ENCODE measurements at places on chromosomes 5 and 9.

- no peak for DNase-seq
These were observed 44.4 kb downstream of the TNFAIP8 start for GRCh38 chr5:119400245-119400644.

GRCh38 chr5:158392753-158393152, 533.8 kb upstream of the CLINT1 start:
- no peak for DNase-seq

GRCh38 chr5:87069974-87070608, 197.6 kb upstream of the RASA1 start:
- DNase-seq, result no peak

GRCh38 chr9:6495466-6495865, 82.5 kb downstream of the UHRF2 start:
- DNase-seq, result no peak

DNA sequence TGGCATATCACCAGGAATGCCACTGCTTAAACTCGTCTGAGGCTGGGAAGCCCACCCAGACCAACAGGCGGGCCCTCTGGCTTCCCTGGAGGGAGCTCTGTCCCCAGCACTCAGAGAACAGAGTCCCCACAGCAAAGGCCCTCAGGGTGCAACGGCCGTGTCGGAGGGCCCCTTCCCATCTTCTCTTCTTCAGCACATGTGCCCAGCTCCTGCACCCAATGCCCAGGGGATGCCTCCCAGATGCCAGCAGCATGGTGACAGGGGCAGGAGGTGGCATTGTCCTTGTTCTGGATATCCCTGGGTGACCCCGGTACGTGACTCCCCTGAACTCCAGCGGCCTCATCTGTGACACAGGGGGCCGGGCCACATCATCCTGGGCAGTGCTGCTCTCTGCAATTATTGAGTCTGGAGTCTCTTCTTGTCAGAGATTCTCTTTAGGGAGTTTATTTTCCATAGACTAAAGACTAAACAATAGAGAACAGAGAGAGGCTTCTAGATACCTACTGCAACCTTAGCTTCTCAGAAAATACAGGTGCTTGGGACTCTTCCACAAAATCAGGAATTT, 13.6 kb upstream of the OLFM1 start:
- DNase-seq, result no peak

DNA sequence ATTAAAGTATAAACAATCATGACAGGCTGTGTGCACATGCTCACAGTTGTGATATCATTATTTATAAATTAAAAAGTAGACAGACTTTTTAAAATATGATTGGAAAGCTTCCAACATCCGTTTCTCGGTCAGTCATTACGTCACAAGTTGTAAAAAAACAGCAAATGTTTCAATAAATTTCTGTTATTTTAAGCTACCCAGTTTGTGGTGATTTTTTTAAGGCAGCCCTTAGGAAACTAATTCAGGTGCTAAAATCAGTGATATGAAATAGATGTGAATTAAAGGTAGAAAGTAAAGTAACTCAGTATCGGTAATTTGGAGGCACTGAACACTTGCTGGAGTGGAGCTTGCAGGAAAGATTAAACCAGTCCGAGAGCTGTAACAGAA, 1.2 kb downstream of the CCNH start:
- DNase-seq, result no peak

DNA sequence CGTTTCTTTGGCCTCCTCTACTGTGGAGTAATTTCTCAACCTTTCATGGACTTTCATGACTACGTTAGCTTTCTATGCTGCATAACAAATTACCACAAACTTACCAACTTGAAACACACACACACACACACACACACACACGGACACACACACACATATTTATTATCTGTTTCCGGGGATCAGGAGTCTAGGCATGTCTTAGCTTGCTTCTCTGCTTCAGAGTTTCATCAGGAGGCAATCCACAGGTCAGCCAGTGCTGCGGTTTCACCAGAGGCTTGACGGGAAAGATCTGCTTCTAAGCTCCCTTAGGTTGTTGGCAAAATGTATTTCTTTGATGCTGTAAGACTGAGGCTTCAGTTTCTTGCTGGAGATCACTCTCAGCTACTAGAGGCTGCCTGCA, 59.0 kb upstream of the C9orf72 start:
- DNase-seq, result no peak
